ENCODE measurements at places on chromosomes 13 and 19.

DNA sequence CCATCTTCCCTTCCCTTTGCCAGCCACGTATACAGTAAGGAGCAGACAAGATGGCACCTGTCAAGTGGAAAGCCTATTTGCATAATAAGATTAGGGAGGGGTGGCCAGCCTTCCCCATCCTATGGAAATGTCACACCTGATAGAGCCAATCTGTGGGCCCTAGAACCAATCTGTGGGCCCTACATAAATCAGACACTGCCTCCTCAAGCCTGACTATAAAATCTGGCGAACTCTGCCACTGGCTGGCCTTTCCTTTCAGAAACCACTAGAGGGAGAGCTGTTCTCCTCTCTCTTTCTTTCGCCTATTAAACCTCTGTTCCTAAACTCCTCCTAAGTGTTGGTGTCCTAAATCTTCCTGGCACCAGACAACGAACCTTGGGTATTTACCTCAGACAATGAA, 231.5 kb upstream of the KLHL1 start:
- no peak for DNase-seq

DNA sequence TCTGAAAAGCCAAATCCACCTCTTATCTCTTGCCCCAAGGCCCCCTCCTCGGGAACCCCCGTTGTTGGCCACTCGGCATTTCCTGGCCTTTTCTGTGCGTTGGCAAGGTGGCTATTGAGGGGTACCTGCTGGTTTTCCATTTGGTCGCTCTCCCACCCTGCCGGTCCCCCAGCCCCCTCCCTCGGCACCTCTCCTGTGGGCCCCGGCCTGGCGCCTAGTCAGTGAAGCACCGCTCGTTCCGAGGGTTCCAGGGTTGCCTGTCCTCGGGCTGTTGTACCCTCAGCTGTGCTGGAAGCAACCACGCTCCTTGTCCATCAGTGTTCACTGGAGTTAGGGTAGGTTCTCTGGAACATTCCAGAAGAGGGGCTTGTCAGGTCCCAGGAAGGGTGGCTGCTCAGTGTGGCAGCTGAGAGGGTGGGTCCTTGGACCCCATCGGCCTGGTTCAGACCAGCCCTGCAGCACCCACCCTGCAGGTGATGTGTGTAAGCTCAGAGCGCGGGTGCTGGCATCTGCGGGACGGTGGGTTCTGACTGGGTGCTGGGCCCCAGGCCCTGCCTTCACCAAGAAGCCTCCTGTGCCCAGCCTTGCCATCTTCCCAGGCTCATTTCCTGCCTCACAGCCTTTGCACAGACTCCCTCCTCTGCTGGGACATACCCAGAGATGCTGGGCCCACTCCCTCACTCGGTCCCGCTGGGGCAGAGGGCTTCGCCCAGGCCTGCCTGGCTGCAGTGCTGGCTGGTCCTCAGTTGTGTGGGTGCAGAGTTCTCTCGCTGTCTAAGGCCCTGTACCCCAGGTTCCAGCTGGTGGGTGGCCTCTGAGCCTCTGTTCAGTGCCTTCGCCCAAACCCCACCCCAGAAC, 21.3 kb downstream of the NKPD1 start:
- DNase-seq, result no peak

- DNase-seq, result no peak
Observed at GRCh38 chr19:3053218-3053621, 9.1 kb downstream of the TLE5 start.

DNA sequence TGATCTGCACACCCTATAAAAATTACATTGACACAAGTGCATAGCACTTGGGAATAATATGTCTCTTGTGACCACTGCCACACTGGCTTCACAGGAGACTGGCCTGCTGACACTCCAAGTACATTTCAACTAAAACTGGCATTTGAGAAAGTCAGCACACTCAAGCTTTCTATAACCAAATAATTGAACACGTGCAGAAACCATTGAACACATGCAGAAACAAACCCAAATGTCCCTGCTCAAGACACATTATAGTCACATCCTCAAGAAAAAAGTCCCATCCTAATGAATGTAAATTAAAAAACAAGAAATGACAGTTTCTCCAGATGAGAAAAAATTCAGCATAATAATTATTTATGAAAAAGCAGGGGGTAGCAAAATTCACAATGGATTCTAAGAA, 1859.1 kb upstream of the PCDH20 start:
- DNase-seq, result no peak

DNA sequence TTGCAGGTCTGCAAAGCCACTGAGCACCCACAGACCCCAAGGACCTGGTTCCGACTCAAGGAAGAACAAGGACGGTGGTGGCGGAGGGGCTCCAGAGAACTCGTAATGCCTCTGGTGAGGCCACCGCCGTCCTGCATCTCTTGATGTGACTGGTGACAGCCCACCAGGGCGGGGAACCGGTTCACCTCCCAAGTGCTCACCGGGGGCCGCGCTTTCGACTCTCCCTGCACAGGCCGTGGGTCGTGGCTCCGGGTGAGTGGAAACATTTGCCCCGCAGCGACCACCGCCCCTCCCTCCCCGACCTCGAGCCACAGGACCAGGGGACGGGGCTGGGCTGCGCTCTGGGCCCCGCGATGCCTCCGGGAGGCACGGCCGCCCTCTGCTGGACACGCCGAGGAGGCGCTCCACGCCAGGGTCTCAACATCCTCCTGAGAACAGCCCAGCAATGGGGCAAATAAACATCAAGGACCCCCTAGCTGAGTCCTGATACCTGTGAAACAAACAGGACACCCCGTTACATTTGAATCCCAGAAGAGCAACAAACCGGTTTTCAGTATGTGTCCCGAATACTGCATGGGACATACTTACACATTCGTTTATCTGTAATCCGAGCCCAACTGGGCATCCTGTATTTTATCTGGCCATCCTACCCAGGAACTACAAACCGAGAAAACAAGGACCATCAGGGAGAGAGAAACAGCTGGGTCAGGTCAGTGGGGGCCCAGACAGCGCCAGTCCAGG, 3.9 kb upstream of the PLPP2 start:
- no peak for DNase-seq

DNA sequence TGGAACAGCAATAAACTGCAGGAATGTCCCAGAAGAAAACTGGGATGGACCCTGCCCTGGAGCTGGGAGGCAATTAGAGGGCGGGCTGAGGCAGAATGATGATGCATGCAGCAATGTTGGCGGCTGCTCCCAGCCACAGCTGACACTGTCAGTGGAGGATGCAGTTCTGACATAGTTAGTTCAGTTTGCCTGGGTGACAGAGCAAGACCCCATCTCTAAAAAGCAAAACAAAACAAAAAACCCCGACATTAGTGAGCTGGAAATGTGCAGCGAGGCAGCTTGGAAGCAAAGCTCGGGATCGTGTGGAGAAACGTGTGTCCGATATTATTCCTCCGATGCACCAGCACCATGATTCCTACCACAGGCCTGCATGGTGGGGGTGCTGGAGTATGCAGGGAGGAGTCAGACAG, 110.1 kb upstream of the UQCRFS1 start:
- DNase-seq, result no peak

GRCh38 chr19:4580961-4581665, 21.6 kb upstream of the SEMA6B start:
- DNase-seq, result no peak

GRCh38 chr19:46016426-46017094, 6.3 kb downstream of the PGLYRP1 start:
- peak; percentile 35 for DNase-seq

DNA sequence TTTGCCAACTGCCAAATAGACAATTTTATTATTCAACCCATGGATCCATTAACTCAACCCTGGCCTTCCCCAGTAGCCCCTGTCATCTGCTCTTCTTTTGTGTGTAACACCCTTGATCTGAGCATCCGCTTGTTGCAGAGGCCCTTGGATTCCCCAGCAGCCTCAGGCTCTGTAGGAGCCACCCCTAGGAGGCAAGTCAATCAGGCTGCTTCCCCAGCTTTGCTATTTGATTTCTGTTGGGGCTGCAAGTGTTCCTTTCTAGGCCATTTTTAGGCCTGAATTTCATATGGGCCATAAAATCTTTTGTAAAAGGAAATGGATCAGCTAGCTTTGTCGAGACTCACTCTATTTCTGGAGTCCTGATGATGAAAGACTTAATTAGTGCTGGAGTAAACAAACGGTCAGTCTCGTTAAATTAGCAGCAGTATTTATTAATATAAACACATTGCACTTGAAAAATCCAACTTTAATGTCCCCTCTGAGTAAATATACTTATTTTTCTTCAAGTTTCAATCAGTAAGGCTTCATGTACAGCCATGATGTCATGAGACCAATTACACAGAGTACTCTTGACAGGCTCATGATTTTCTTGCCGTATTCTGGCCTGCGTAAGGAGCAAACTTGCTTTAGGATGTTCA, 105.3 kb downstream of the RGCC start:
- no peak for DNase-seq

GRCh38 chr13:80684217-80684991, 343.5 kb upstream of the SPRY2 start:
- DNase-seq, result no peak

- DNase-seq, result no peak
Observed at GRCh38 chr19:45350477-45351058, 10.0 kb downstream of the KLC3 start.

- DNase-seq, result no peak
Observed at GRCh38 chr13:29480893-29481525, 114.5 kb downstream of the SLC7A1 start.

- no peak for DNase-seq
Observed at GRCh38 chr19:29326849-29327840, 114.2 kb upstream of the UQCRFS1 start.

- no peak for DNase-seq
Observed at GRCh38 chr13:33872005-33872351, 54.0 kb downstream of the RFC3 start.

DNA sequence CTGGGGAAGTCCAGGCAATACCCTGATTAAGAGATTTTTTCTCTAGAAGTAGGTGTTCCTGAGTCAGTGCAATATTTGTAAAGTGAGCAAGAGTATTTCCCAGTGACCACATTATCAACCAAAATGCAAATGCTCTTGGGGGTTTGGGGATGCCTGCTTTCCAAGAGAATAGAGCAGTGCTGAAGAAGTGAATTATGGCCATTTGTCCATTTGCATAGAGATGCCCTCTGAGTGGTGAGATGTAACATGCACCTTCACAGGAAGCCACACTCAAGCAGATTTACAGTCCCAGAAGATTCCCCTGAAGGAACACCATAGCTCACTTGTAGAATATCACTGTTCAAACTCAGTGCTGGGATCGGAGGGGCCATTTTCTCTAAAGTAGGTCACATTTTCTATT, 71.8 kb downstream of the TNFSF11 start:
- DNase-seq, result no peak

- DNase-seq, result no peak
Observed at GRCh38 chr19:5880604-5881078, 10.3 kb upstream of the FUT5 start.
